Progenitor cell of endocrine pancreas (in vitro differentiated cells): ENCODE measurements at places on chromosomes 11 and 22.

- no peak for DNase-seq
These were observed 77.1 kb upstream of the GNAZ start for GRCh38 chr22:22993184-22993583.

DNA sequence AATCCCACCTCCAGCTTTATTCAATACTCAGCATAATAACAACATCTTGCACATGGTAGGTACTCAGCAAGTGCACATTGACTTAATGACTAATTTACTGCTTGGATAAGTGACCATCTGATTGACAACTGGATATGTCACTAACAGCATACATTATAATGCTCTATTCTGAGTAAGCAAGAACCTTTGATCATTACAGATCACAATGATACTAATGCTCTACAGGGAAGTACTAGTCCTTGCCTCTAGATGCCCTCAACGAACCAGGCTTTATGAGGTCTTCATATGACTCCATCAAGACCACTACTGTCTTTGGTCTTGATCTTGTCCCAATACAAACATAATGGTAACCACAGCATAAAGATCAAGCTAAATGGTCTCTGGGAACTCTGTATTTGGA lies 167.6 kb upstream of the MTMR2 start:
- DNase-seq, result no peak

GRCh38 chr11:114122686-114123085 lies 63.2 kb downstream of the ZBTB16 start:
- DNase-seq, result no peak

DNA sequence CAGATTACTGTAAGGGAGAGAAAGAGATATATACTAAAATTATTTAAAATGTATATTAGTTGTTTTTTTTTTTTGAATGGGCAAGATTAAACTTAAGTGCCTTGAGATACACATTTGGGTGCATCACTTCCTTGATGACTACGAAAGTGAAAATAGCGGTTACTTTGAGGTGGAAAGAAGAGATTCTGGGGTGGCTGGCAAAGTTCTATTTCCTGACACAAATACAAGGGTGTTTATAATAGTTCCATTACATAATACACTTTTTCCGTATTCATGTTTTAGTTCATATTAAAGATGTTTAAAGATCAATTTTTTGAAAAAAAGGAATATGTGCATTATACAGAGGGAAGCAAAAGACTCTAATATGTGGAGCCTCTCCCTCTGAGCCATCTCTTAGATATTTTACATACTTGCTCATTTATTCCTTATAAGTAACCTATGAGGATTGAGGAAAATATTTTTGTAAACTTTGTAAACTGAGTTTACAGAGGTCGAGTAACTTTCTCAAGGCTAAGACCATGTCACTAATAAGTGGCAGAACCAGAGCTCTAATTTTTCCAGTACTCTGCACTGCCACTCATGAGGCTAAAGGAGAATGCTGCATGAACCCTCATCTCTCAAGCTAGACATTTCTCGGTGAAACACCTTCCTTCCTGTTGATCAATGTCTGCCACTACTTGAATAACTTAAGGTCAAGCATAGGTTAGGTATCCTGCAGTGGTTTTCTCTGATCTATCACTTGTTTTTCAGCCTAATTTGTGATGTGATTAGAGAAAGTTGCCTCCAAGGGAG lies 58.6 kb downstream of the DDIAS start:
- no peak for DNase-seq

DNA sequence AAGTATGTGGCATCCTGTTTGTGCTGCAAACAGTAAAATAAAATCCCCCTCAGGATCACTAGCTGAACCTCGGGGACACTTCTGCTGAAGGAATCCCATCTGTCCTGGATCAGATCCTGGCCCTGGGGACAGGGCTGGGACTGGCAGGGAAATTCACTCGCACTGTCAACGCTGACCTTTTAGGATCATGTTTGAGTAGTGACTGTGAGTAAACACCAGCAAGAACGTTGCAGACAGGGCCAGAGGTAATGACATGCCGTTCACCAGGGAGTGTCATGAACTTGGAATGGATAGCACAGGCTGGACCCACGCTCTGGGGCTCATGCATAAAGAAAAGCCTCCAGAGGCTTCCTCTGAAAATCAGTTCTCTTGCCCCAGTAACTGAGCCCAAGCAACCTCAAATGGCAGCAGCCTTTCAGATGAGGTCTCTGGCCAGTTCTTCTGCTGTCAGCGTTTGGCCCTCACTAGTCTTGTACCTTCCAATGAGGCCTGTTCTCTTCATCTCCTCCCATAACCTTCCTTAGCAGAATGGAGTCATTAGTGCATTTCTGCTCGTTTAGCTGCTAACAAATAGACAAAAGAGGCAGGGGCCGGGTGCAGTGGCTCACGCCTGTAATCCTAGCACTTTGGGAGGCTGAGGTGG lies 51.0 kb upstream of the BARX2 start:
- no peak for DNase-seq

- peak; percentile 14 for DNase-seq
These were observed 1.1 kb upstream of the DDX6 start for GRCh38 chr11:118791961-118792569.

GRCh38 chr11:122668562-122669090 lies 13.1 kb downstream of the UBASH3B start:
- no peak for DNase-seq

- no peak for DNase-seq
These were observed 6.9 kb downstream of the DPAGT1 start for GRCh38 chr11:119094816-119095065.

- DNase-seq, result no peak
These were observed 19.0 kb upstream of the OR9Q1 start for GRCh38 chr11:58004664-58005063.

GRCh38 chr11:14956111-14956510 lies 16.0 kb downstream of the CALCA start:
- DNase-seq, result no peak
